Right lobe of liver (tissue), 6 donors: ENCODE measurements at places on chromosomes 6 and 20. TPM values are rescaled to one million over a fixed set of nuclear protein-coding genes. Genes with fewer than 3 reads are reported as not detected.

Gene CCN6
- total RNA-seq = not detected

Gene GABRR2
- 0.32 TPM for total RNA-seq

- no peaks in the 10 kb centered on the region for H3K4me1 ChIP-seq
- H3K36me3 ChIP-seq = no peaks in the 10 kb centered on the region
- H3K27ac ChIP-seq = no peak overlapping the region
Observed at GRCh38 chr6:147758303-147758702, 249.8 kb downstream of the SAMD5 start.

DNA sequence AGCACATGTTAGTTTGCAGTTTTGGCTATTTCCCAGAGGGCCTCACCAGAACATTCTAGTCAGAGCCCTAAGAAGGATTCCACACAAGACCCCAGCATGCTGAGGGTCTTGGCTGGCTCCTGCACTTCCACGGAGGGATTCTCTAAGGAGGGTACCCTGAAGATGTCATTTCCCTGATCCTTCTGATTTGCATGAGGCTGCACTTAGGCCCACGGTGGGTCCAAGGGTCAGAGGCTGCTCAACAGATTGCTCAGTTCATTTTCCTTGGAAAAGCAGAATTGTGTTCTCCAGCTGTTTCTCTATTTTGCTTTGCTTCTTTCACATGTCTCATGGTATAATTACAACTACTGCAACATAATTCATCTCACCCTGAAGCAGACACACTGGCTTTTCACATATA is 22.2 kb downstream of the PREP start:
- no peaks in the 10 kb centered on the region for H3K27me3 ChIP-seq
- H3K27ac ChIP-seq = no peak overlapping the region
- no peaks in the 10 kb centered on the region for H3K36me3 ChIP-seq
- DNase-seq = no peak

DNA sequence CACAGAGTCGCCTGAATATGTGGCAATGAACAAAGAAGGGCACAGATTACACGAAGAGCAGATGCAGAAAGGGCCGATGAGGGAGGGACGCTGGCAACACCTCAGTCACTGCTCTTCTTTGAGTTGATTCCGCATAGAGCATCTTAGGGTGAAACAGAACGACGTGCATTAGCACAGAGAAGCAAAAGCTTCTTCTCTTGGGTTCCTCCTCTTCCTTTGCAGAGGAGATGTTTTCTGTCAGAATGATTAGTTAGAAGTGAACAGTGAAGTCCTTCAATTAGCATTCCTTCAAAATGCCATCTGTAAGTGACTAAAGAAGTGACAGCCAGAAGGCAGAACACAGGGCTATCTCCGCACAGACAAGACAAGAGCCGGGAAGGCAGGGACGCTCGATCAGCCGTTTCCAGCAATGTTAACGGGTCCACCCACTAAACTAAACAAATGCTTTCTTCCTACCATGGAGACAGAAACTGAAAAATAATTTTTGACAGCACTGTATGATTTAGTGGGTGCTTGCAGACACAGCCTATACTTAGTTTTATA is 219.8 kb upstream of the AGPAT4 start:
- DNase-seq = no peak
- no peak overlapping the region for H3K27ac ChIP-seq
- H3K4me3 ChIP-seq = no peak overlapping the region
- H3K27me3 ChIP-seq = no peaks in the 10 kb centered on the region
- H3K36me3 ChIP-seq = no peaks in the 10 kb centered on the region

DNA sequence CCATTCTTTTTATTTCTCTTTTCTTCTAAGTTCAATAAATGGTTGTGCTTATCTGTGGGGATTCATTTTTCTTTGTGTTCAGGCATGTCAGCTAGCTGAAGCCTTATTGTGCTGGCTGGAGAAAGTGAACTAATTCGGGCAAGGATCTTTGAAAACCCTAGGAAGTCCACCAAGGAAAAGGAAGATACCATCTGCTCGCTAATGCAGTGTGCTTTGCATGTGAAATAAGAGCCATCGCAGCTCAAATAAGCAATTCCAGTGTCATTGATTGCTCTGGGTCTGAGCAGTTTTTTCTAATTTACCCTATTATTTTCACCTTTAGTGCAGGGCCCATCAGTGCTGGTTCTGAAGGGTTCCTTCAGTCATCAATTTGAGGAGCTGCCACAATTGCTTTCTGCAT is 309.4 kb upstream of the SOX4 start:
- no peak overlapping the region for H3K4me3 ChIP-seq
- H3K4me1 ChIP-seq = no peaks in the 10 kb centered on the region
- no peaks in the 10 kb centered on the region for H3K36me3 ChIP-seq
- DNase-seq = no peak

- no peaks in the 10 kb centered on the region for H3K4me1 ChIP-seq
- no peak for DNase-seq
- H3K4me3 ChIP-seq = no peak overlapping the region
- no peaks in the 10 kb centered on the region for H3K36me3 ChIP-seq
Observed at GRCh38 chr6:130035211-130035610, 16.8 kb downstream of the L3MBTL3 start.

Gene LHFPL5
- total RNA-seq = not detected

Gene SNAI1
- total RNA-seq = 0.73 TPM

Gene HMGA1
- 23.6 TPM for total RNA-seq

Gene TOX2
- 2.3 TPM for total RNA-seq
